ENCODE measurements at places on chromosomes 3 and 15.

- no peak for DNase-seq
Measured at GRCh38 chr15:77608774-77609173, 23.9 kb downstream of the LINGO1 start.

- no peak for DNase-seq
Measured at GRCh38 chr3:4995500-4996053, 16.3 kb downstream of the BHLHE40 start.

- DNase-seq: no peak
Measured at GRCh38 chr3:43287500-43287873, 1.1 kb downstream of the SNRK start.

DNA sequence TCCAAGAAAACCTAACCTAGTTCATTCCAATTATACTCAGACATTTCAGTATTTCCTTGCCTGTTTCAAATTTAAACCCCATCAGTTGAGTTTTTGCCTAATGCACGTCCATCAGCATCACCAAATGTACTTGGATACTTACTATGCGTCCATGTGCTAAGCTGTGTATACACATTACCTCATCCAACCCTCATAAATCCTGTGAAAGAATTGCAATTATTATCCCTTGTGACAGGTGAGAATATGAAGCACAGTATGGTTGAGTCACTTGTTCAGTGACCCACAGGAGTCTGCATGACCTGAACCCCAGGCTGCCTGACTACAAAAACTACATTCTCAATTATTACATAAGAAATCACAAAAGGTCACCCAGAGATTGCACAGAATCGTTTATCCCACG lies 2.5 kb downstream of the OR5K2 start:
- DNase-seq: no peak

GRCh38 chr3:31405515-31405914 lies 127.2 kb upstream of the STT3B start:
- DNase-seq: no peak

DNA sequence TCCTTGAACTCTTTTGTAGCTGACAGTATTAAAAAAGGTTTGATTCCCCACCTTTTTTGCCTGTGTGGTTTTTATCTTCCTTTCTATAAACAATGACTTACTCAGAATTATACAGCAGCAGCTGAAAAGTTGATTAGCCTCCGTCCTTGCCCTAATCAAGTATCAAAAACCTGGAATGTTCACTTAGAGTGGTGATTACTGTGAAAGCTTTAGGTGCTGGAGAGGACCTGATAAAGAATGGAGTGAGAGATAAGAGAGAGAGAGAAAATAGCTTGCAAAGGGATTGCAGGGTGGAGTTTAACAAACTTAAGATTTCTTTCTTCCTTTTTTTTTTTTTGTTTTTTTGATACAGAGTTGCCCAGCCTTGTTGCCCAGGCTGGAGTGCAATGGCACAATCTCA lies 6.7 kb downstream of the CGNL1 start:
- DNase-seq: no peak

GRCh38 chr3:20145874-20146273 lies 40.1 kb downstream of the SGO1 start:
- DNase-seq: no peak

DNA sequence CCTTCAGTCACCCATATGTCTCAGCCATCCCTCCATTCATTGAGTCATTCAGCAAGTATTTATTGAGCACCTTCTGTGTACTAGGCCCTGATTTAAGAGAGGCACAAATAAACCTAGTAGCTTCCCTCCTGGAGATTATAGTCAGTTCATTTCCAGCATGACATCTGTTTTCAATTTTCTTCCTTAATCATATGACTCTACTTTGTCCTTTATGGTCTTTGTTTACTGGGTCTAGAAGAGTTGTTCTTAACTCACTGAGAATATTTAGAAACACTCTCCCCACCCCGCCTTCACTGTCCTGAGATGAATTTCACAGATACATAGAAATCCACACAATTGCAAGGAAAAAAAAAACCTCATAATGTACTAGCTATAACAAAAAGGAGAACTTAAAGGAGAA lies 44.8 kb upstream of the ADAMTS9 start:
- DNase-seq: no peak

DNA sequence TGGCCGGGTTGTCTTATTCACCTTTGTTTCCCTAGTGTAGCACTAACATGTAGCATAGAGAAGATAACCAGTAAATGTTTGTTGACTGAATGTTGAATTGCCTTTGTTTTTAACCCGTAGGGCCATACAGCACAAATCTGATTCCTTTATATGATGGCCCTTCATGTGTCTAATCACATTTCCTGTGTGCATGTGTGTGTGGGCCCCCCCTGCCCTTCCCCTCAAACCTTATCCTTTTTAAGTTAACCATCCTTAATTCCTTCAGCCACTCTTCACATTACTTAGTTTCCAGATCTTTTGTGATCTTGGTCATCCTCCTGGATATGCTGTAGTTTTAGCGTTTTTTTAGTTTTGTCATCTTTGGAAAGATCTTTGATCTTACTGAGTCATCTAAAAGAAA lies 4.2 kb downstream of the NEO1 start:
- no peak for DNase-seq

DNA sequence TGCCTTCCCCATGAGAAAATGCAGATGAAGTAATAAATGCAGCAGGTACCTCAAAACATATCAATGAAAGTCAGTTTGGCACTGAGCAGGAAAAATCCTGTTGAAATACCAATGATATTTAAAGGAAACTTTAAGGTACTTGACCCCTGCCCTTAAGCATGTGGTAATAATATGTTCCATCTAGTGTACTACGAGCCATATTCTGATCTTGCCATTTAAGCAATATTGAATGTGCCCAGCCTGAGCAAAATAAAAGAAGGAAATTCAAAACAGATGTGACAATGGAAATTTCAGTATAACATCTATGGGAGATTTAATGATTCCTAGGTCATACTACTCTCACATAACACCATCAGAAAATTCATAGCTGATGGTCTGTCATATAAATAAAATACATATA lies 191.8 kb upstream of the CGNL1 start:
- DNase-seq: no peak

DNA sequence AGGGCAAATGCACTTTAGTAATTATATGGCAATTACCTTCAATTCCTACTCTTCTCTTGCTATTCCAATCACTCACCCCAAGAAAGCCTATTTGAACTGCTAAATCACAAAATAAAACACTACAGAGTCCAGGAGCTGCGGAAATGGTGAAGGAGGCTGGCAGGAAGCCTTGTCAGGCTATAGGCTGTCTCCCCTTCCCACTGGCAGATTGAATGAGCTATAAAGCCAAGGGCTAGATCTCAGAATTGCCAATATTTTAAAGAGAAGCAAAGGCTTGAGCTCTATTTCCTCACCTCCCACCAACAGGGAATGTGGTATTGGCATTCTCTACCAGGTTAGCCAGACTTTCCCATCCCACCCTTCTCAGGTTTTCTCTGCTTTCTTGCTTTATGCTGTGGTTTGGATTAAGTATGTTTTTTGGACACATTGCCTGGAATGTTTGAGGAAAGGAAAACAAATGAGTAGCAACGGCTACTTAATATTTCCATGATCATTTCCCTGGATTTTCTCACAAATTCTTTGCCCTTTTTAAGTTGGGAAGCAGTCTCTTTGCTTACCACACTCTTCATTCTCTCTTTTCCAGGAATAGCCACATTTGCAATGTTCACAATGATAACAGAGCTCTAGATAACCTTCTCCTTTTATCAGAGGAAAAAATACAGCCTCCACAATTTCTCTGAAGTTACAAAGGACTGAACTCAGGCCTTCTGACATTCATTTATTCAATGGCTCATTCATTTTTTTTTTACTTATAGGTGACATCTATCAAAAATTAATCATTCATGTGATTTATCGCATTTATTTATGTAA lies 1125.4 kb downstream of the ROBO1 start:
- DNase-seq: no peak

DNA sequence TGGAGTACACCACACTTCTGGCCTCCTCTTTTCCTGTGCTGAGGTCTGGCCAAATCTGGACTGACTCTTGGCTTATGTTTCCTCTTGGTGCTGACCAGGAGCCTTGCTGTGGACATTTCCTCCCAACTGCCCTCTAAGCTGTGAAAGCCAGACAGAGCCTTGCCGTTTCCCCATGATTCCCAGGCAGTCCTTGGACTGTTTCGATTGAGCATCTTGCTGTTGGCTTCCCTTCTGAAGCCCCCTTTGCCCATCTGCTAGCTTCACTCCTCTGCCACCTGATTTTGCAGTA lies 110.5 kb downstream of the EPHB1 start:
- DNase-seq: no peak

- no peak for DNase-seq
Measured at GRCh38 chr3:12773030-12773709, 14.1 kb upstream of the TMEM40 start.

DNA sequence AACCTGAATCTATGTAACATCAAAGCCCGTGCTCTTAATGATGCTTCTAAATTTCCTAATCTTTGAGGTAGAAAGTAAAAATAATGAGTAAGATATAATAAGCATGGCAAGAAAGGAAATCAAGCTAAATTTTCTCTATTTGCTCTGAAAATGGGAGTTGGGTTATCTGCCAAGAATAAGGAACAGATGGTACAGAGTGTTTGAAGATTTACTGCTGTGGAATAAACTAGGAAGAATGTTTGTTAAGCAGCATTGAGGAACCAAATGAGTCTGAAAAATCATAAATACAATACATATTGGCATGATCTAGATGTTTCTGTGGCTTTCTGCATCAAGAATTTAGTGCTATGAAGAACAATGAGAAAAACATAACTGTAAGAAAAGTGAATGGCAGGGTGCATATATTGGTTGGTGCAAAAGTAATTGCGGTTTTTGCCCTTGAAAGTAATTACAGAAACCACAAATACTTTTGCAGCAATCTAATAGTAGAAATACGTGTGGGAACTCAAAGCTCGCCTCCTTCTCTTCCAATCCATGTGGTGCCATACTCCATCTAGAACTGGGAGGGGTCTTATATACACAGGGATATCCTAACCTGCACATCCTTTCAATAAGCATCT lies 87.6 kb downstream of the SUCNR1 start:
- no peak for DNase-seq

DNA sequence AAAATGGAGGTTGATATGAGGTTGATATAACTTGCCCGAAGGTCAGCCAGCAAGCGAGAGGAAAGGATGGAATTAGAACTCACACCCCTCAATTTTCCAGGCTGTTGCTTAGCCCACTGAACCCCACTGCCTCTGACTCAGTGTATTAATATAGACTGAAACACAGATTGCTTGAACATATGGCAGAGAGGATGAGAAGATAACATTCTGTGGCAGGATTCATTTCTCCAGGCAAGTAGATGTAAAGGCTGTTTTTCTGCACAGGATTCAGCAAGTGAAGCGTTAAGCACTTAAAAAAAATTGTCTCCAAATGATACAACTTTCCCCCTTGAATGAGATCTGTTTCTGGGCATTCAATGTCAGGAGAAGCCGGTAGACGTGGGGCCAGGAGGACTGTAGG lies 335.2 kb downstream of the GAP43 start:
- DNase-seq: no peak

GRCh38 chr15:27585041-27585640 lies 514.0 kb downstream of the OCA2 start:
- DNase-seq: no peak

DNA sequence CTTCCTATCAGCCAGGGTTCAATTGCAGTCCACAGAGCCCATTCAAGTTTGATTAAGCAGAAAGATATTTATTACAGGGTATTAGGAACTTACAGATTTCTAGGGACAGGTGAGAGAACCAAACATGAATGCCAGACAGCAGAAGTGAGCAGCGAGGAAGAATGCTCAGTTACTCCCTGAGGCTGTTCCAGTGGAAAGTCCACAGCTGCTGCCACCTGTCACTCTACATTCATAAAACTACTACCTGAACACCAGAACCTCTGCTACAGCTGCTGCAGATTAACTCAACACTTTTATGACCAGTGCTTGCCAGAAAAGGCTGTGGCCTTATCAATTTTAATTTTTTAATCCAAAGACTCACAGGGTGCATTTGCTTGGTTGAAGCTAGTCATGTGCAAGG lies 325.4 kb upstream of the ONECUT1 start:
- DNase-seq: no peak

DNA sequence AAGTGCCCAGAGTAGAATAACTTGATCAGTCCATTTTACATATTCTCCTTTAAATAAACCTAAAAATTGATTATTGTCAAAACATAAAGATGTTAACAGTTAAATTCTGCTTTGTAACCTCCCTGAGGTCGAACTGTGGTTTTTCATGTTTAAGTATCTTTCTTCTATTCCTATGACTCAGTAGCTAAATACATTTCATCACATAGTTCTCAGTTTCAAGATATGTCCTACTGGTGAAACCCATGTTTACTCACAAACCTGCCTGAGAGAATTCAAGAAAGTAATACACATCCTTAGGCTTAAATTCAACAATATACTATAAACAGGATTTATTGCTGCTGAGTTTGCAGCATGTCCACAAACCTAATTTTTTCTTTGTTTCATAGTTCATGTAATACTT lies 692.9 kb downstream of the ZPLD1 start:
- DNase-seq: no peak

DNA sequence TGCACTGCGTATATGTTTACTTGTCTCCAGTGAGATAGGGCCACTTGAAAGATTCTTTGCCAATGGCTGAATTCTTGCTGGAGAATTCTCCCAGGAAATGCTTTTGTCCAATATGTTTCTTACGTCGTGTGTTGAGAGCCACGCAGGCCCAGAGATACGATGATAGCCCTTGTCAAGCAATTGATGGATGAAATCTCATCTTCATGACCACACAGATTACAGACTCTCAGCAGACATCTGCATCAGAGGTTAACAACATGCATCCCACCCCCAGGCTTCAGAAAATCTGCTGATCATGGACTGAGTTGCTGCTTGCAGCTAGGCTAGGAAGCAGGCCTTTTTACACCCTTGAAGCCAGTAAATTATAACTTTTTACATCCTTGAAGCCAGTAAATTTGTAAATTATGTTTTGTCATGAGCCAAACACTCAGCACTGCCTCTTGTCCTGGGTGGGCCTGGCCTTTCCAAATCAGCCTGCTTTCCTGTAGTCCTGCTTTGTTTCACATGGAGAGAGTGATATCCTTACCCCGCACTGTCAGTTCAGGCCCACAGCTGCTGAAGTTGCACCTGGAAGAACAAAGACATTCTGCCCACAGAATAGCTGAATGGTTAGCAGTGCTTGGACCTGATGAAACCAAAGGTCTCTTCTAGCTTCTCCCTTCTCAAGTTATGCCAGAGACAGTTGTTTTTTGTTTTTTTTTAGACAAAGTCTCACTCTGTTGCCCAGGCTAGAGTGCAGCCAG lies 84.4 kb downstream of the GPR156 start:
- DNase-seq: no peak

DNA sequence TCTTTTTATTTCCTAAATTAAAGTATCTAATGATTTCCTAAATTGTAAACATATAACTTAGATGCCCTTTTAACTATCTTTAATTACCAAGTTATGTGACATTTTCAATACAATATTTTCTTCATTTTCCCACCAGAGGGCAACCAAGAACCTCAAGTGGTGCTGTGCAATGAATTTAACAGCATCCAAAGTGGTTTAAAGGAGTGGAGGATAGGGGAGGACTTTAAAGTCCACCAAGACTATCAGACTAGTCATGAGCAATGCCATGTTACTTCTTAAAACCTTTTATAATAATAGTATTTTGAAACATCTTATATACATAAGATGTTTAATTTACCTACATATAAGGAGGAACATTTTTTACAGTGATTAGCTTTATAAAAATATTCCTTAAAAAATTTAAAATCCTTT lies 74.4 kb downstream of the DLG1 start:
- no peak for DNase-seq

Measured in nephron progenitor cell (in vitro differentiated cells).